ENCODE measurements at places on chromosomes 12 and 14. TPM values are rescaled to one million over a fixed set of nuclear protein-coding genes. Genes with fewer than 3 reads are reported as not detected.

GRCh38 chr14:75418850-75419768 is 8.7 kb upstream of the JDP2 start:
- DNase-seq = peak; percentile 74

The EML5 gene
- total RNA-seq = 5.2 TPM

DNA sequence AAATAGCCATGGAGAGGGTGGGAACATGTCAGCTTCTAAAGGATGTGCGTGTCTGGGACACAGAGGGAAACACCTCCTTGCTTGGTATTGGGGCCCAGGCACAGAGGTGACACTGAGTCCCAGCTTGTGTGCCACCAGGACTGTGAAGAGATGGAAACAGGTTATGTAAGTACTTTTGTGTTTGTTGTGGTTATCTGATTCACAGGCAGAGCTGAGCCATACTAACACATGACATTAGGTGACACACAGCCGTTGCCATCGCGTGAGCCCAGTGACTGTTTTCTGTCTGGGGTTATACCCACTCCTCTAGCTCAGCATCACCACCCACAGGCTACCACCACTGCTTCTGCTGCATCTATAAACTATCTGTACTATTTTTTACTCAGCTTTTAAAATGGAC is 12.1 kb upstream of the FLVCR2 start:
- no peak for DNase-seq

DNA sequence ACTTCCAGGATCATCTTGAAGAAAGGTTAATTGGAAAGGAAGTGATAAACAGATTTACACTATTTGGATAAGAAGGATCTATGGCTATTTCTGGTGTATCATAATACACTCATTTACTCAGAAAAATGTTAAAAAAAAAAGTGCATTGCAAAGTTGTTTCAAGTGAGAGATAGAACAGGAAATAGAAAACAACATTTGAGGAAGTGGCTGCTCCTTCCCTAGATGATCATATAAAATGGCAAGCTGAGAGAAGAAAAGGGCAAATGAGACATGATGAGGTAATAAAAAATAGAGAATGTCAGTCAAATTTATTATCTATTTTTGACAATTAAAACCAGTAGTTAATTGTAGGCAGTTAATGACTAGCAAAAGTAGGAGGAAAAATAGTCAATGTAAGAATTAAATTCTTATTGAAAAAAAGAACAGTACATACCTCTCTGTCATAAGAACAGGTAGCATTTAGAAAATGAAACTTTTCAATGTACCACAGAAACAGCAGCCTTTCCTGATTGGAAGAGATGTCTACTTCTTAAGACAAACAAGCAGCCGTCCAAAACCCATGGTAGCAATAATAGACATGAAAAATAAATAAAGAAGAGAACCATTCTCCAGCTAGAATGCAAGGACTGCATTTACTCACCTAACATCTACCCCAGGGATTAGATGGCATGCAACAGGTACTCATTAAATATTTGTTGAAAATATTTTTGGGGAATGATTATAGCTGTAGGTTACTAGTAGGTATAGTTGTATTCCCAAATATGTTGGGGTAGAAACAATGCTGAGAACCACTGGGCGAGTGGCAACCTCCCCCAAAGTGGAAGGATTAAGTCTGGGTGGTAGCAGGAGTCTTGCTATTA is 63.9 kb upstream of the GRIP1 start:
- DNase-seq = peak; percentile 29

DNA sequence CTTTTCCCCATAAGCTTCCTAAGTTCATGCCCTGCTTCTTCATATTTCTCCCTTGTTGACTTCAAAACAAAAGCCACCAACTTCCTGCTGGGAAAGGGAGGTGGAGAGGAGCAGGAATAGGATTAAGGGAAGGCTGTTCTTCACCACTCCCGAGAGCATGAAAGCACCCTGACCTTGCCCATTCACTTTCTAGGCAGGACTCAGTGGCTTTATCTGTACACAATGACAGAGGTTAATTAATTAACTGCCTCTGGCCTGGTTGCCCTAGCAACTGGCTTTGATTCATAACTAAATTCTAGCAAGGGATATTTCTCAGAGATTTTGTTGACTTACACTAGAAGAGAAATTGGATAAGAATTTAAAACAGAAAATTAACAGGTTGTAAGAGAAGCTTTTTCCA is 396.8 kb downstream of the RPS29 start:
- no peak for DNase-seq

GRCh38 chr12:16756833-16757555 is 151.0 kb upstream of the LMO3 start:
- no peak for DNase-seq

DNA sequence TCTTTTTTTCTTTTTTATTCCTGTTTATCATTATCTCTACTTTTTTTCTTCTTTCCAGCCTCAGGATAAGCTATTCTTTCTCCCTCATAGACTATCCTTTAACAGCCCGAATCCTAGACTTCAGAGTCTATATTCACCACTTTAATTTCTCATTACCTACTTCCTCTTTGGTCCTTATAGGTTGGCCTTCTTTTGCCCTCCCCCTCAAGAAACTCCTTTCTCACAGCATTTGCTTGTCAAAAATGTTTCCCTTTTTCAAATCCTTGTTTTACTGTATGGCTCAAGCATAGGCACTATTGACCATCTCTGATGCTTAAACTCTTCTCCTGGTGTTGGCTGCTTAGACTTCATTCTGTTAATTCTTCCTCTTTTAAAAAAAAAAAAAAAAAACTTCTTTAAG is 52.5 kb downstream of the KIAA0586 start:
- DNase-seq = peak; percentile 5

The TMEM119 gene
- not detected for total RNA-seq

- no peak for DNase-seq
These were observed 46.8 kb upstream of the CISTR start for GRCh38 chr12:53798575-53798974.

The OR6C3 gene
- total RNA-seq = not detected

DNA sequence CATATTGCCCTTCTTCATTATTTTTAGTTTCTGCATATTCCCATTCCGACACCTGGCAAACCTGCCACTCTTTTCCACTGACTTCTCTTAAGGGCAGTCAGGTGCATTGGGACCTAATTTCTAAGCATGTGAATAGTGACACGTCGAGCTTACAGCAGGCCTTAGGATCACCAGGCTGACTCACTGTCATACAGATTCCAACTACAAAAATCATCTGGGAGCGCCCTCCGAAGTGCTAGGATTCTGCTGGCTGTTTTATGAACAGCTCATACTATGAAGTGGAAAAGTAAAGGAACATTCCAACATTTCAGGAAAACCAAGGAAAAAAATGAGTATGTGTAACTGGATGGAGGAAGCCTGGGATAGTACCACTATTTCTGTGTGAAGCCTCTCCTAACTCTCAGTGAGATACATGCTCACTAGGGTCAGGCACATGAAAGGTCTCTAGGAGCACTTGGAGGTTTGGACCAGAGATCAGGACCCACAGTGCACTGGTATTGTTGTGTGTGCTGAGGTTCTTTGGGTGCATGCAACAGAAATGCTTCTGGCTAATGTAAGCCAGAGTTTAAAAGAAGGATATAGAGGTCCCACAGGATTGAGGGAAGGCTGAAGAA is 257.4 kb downstream of the ZFP36L1 start:
- no peak for DNase-seq

DNA sequence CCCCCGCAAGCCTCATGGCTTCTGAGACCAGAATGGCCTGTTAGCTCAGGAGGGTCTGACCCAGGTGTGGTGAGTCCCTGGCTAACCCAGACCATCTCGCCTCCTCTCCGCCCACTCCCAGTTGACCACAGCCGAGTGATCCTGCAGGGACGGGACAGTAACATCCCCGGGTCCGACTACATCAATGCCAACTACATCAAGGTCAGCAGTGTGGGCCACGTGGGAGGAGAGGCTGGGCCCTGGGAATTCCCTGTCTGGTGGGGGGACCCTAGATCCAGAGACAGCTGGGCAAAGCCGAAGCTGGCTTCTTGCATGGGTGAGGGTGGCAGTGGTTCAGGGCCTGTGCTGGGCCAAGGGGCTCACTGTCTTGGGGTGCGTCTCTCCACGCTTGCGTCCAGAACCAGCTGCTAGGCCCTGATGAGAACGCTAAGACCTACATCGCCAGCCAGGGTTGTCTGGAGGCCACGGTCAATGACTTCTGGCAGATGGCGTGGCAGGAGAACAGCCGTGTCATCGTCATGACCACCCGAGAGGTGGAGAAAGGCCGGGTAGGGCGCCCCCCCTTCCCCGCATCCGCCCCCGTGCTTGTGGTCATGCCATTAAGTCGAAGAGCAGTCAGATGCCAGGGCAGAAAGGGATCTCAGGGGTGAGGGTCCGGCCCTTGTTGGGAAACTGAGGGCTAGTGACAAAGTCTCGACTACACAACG is 5.0 kb downstream of the PTPN6 start:
- DNase-seq = no peak

DNA sequence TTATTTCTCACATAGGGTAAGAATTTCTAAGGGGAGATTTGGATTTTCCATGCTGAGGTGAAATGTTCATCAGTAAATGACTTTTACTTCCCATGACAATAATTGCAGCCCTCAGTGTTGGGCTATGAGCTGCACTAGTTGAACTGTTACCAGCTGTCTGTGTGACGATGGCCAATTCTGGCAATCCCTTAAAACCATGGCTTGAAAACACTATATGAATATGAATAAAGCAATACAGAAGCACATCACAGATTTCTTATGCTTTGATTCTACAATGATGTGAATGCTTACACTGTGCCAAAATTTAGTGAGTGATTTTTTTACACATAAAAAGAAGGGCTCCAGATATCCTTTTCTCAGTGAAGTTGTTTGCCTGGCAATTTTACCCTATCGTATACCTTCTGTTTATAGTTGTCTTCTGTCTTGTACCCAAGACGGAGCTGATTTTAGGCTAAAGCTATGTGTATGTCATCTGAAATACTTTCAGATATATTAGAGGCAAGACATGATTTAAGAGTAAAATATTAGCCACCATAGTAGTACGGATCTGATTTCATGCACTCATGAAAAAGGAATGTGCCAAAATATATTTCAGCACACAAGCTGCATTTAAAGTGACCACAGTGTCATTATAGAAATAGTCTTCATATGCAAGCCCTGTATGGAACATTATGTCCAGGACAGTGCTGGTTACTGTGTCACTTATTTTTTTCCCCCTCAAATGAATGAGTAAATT is 52.0 kb downstream of the SLC38A4 start:
- DNase-seq = no peak

The ART4 gene
- total RNA-seq = not detected

GRCh38 chr12:81779216-81779615 is 20.1 kb upstream of the PPFIA2 start:
- no peak for DNase-seq

- peak; percentile 12 for DNase-seq
These were observed 111.0 kb downstream of the BICD1 start for GRCh38 chr12:32217354-32218310.

The OR6C2 gene
- total RNA-seq = not detected

The WIF1 gene
- not detected for total RNA-seq

The SOX5 gene
- not detected for total RNA-seq

GRCh38 chr12:110365489-110366320 is 37.8 kb downstream of the ANAPC7 start:
- no peak for DNase-seq

The OTX2 gene
- total RNA-seq = not detected

The AP4S1 gene
- total RNA-seq = 7.6 TPM

GRCh38 chr14:23286902-23287479 is 1.1 kb upstream of the HOMEZ start:
- DNase-seq = no peak

DNA sequence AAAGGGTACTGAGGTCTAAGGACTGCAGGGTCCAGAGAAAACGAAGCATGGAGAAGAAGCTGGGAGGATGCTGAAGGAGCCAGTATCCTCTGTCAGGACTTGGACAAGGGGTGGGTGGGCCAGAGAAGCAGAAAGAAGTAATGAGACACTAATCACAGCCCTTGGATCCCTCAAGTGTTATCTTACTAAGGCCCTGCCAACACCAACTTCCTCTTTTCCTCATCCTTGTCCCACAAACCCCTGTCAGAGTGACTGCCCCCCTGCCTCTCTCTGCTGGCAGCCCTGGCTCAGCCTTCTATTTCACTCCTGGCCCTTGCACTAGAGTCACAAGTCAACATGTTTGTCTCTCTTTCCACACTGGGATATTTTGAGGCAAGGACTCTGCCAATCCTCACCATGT is 3.8 kb upstream of the ASIC1 start:
- no peak for DNase-seq

- DNase-seq = peak; percentile 68
These were observed 66.5 kb downstream of the TBC1D30 start for GRCh38 chr12:64890873-64891468.

DNA sequence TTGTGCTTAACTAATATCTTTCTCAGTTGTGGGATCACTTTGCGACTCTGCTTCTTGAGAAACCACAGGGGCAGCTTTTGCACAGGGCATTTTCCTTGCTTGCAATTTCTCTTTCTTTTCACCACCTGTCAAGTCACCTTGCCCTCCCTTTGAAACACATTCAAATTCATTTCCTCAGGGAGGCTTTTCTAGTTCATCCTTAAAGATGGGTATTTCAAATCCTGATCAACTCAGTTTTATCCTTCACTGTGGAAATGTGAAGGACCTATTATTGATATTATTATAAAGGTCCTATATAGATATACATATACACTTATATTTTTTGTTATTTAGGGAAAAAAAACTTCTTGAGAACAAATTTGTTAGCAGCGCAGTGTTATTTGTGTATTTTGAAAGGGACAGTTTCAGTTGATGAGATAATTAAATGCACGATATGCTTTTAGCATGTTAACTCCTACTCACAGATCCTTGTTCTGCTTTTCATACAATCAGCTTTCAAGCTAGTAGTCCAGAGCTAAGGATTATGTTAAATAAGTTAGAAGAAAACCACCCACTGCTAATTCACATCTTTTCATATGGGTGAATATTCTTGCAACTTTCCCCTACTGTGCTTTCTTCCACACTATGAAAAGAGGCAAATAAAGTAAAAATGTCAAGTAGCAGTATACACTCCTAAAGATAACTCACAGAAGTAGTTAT is 501.4 kb upstream of the RGS6 start:
- DNase-seq = no peak

The TCL1B gene
- 5.7 TPM for total RNA-seq

The PRIMA1 gene
- total RNA-seq = not detected

DNA sequence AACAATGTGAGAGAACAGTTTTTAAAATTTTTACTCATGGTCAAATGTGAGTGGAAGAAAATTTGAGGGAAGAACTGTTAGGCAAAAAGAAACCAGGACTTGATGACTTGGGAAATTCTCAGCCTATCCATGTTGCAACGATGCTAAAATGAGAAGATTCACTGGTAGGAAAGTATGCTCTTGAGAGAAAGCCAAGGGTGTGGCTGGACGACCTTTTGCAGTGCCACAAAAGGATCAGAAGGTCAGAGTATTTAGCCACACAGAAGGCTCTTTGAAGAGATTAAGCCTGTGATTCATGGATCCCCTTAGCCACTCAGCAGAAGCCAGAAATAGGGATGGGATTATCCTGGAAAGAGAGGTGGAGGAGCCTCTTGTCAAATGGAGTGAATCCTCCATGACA is 336.8 kb downstream of the LRIG3 start:
- DNase-seq = no peak
